Esophagus muscularis mucosa (tissue), 4 donors: ENCODE measurements at places on chromosomes 16 and 17. TPM values are rescaled to one million over a fixed set of nuclear protein-coding genes. Genes with fewer than 3 reads are reported as not detected.

The PIRT gene
- 0.42 TPM for total RNA-seq

The KIF19 gene
- 3.8 TPM for total RNA-seq

The NLGN2 gene
- 14.9 TPM for total RNA-seq

- no peak for DNase-seq
These were observed 13.7 kb upstream of the LDHD start for GRCh38 chr16:75130150-75130771.

DNA sequence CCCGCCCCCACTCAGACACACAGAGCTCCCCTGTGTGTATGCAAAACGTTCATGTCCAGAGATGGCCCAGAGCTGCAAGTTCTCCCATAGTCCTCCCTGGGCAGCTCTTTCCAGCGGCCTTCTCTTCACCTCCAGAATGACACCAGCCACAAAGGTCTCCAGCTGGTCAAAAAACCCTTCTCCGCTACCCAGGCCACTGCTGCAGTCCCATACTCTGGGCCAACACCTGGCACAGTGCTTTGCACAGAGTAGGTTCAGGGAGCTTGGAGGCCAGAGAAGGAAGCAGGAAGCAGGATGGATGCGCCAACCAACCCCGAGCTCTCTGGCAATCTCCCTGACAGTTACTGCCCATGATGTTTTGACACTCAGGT is 1.1 kb upstream of the STAT5B start:
- DNase-seq: no peak

GRCh38 chr16:31344712-31345111 is 10.3 kb upstream of the ITGAX start:
- DNase-seq: no peak

DNA sequence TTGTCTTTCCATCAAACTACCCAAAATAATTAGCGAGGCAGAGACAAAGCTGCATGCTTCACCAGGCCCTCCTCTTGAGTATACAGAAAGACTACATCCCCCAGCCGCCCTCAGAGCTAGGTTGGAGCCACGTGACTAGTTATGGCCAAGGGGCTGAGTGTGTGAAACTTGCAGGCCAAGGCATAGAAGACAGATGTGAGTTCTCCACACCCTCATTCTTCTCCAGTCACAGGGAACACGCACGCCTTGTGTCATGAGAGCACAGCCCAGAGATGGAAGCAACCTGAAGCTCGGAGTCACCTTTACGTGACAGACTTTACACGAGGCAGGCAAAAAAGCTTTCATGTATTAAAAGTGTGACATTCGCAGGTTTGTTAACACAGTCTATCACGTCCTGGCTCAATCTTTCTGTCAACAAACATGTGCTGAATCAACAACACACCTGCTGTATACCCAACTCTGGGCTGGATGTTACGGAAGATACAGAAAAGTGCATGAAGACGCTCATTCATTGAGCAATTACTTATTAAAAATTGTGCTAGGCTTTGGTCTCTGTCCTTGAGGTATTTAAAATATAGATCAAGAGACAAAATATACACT is 38.3 kb downstream of the STX8 start:
- no peak for DNase-seq

GRCh38 chr16:55557186-55557585 is 9.3 kb upstream of the CAPNS2 start:
- DNase-seq: no peak

- DNase-seq: no peak
These were observed 54.0 kb upstream of the ZNF750 start for GRCh38 chr17:82893779-82894178.

DNA sequence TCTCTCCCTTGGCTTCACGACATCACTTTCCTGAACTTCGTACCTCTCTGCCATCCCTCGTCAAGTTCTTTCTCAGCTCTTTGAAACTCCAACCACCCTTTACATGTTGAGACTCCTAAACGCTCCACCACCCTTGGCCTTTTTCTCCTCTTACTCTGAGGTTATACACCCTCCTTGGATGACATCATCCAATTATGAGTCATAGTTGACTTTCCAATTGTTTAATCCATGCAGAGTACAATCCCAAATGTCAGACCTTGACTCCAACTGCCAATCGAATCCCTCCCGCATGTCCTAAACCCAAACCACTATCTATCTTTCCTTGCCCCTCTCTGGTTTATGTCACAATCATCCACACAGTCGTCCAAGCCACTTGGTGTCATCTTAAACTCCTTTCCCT is 18.4 kb upstream of the C16orf82 start:
- DNase-seq: no peak

DNA sequence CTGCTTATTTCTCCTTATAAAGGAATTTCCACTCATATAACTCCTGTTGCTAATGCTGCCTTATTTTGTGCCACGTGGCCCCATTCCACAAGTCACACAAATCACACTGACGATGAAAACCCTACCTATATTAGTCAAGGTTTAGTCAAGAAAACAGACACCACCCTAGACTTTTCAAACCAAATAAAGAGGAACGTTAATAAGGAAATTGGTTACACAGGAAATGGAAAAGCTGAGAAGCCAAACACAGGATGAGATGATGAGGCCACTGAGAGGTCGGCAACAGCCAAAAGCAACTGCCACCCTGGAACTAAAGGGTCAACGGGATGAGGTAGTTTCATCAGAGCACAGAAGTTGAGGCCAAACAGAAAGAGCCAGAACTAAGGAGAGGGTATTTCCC is 47.3 kb upstream of the ALOX12 start:
- DNase-seq: no peak
